ENCODE measurements at places on chromosomes 1 and 21.

GRCh38 chr1:165435801-165436200 lies 9.1 kb downstream of the RXRG start:
- no peak for DNase-seq
- H3K27me3 ChIP-seq = no peaks in the 10 kb centered on the region
- no peak overlapping the region for H3K27ac ChIP-seq
- no peaks in the 10 kb centered on the region for H3K36me3 ChIP-seq
- H3K4me1 ChIP-seq = no peaks in the 10 kb centered on the region

DNA sequence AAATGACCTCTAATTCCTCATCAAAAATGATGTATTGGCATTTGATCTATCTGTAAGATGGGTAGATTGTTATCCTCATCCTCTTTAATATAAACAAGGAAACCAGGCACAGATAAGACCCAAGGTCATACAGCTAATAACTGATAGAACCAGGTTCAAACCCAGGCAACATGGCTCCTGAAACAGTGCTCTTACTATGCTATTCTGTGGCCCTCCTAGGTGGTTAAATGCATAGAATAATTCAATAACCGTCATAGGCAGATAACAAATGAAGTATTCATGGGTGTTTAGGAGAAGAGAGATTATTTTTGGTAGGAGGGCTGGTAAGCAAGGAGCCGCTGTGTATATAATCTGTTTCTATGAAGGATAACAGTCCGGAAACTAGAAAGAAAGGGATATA lies 46.4 kb downstream of the DHX9 start:
- H3K36me3 ChIP-seq = peaks cover 82% of the 10 kb centered on the region
- no peaks in the 10 kb centered on the region for H3K27me3 ChIP-seq
- DNase-seq = no peak
- H3K4me1 ChIP-seq = no peaks in the 10 kb centered on the region
- H3K4me3 ChIP-seq = no peak overlapping the region
- H3K27ac ChIP-seq = no peak overlapping the region

DNA sequence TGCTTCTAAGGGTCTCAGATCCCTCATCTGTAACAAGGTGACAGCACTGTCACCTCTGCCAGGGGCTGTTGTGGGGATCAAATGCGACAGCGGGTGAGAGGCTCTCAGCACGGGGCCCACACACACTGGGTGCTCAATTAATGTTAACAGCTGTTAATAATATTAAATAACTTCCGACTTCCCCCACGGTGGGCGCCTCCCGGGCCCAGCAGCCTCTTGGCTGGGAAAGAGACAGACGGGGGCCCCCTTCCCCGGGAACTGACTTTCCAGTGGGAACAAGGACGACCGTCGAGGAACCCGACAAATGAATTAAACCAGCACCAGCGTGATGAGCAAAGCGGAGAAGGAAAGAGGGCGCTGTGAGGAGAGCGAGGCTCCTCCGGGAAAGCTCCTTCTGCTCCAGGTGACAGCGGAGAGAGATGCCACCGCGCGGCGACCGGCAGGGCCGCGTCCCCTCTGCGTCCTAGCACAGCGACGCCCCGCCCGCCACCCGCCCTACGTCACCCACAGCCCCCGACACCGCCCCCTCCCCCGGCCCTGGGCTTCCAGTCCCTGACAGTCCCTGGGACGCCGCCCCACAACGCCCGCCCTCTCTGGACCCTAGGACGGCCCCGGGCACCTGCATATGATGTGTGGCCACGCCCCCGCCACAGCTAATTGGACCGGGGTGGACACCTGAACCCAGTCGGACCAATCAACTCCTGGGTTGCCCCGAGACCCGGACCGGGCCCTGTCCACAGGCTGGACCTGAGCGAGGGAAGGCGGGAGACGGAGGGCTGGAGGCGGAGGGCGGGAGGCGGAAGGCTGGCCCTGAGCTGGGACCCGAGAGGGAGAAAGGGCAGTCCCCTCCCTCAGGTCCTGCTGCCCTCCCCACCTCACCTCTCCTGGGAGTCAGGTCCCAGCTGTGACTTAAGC lies 38.2 kb downstream of the MATN1 start:
- H3K27me3 ChIP-seq = peaks cover 4% of the 10 kb centered on the region
- H3K4me1 ChIP-seq = peaks cover 8% of the 10 kb centered on the region
- peak overlapping the region; percentile 40 for H3K4me3 ChIP-seq

DNA sequence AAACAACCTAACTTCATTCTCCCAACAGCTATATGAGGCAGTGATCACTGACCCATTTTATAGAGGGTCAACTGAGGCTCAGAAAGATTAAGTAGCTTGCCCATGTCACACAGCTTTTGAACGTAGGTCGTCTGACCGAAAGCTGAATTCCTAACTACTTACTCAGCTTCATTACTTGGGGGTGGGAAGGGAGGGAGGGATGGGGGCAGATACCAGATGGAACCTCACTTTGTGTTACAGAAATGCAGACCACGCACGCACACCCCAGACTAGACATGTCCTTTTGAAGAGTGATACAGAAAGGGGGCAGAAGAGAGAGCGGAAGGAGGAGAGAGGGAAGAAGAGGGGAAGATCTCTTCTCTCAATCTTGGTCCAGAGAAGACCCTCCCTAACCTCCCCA lies 2.3 kb downstream of the ADGRB2 start:
- H3K4me3 ChIP-seq = no peak overlapping the region
- DNase-seq = no peak
- H3K27me3 ChIP-seq = peaks cover 5% of the 10 kb centered on the region
- H3K36me3 ChIP-seq = no peaks in the 10 kb centered on the region

- no peak for DNase-seq
- no peak overlapping the region for H3K27ac ChIP-seq
- H3K27me3 ChIP-seq = no peaks in the 10 kb centered on the region
- H3K4me3 ChIP-seq = no peak overlapping the region
- peaks cover 7% of the 10 kb centered on the region for H3K4me1 ChIP-seq
These were observed 8.2 kb downstream of the BACH1 start for GRCh38 chr21:29306920-29307319.

- no peaks in the 10 kb centered on the region for H3K4me1 ChIP-seq
- H3K27ac ChIP-seq = no peak overlapping the region
- peaks cover 86% of the 10 kb centered on the region for H3K36me3 ChIP-seq
- H3K4me3 ChIP-seq = no peak overlapping the region
- H3K27me3 ChIP-seq = no peaks in the 10 kb centered on the region
These were observed 12.5 kb upstream of the SRM start for GRCh38 chr1:11072216-11072917.

Data from H1 (cell line).